ENCODE measurements at places on chromosomes 13 and 19. TPM values are rescaled to one million over a fixed set of nuclear protein-coding genes. Genes with fewer than 3 reads are reported as not detected.

The FBXO17 gene
- 23.3 TPM for total RNA-seq

The LYPD5 gene
- total RNA-seq, result 1.0 TPM

The CD33 gene
- 3.1 TPM for total RNA-seq

The KLK1 gene
- not detected for total RNA-seq

The SLC10A2 gene
- total RNA-seq, result not detected

The ZNF460 gene
- 61.4 TPM for total RNA-seq

The ZNF284 gene
- total RNA-seq, result 1.7 TPM

The PTBP1 gene
- 456 TPM for total RNA-seq

The SIGLEC10 gene
- total RNA-seq, result not detected

The CEACAM3 gene
- total RNA-seq, result not detected

The FGF22 gene
- total RNA-seq, result 0.91 TPM

The OR7A5 gene
- total RNA-seq, result not detected

The TMEM150B gene
- not detected for total RNA-seq

The CALR3 gene
- total RNA-seq, result 0.23 TPM

The KCNJ14 gene
- total RNA-seq, result 2.1 TPM

The LRRC25 gene
- 0.15 TPM for total RNA-seq

The TPGS1 gene
- total RNA-seq, result 51.0 TPM

The ZNF471 gene
- 1.5 TPM for total RNA-seq

The SPHK2 gene
- total RNA-seq, result 16.5 TPM

The PNMA8B gene
- 0.04 TPM for total RNA-seq

The ZNF763 gene
- total RNA-seq, result 0.42 TPM

The TINCR gene
- total RNA-seq, result 0.24 TPM

The VSTM1 gene
- 1.0 TPM for total RNA-seq

The CEBPA gene
- total RNA-seq, result 1.1 TPM

The ZNF492 gene
- total RNA-seq, result 4.8 TPM

The PNMA8A gene
- total RNA-seq, result 27.8 TPM

The NLRP13 gene
- total RNA-seq, result not detected

The ZNF649 gene
- 4.4 TPM for total RNA-seq

The CBLC gene
- not detected for total RNA-seq

The ZNF180 gene
- total RNA-seq, result 10.4 TPM

The ATP8B3 gene
- total RNA-seq, result 1.5 TPM

The RNF113B gene
- total RNA-seq, result 0.23 TPM

The ZNF729 gene
- 0.21 TPM for total RNA-seq

The PLPPR3 gene
- 0.03 TPM for total RNA-seq

The FBXO46 gene
- 31.5 TPM for total RNA-seq

The ETV2 gene
- total RNA-seq, result 1.1 TPM

The TMEM205 gene
- total RNA-seq, result 98.7 TPM

The ZNF90 gene
- 8.6 TPM for total RNA-seq

The RNF225 gene
- 1.4 TPM for total RNA-seq

The ZNF525 gene
- 5.3 TPM for total RNA-seq

The ZNF793 gene
- total RNA-seq, result 1.7 TPM

The RASGRP4 gene
- not detected for total RNA-seq

The WDR87 gene
- total RNA-seq, result not detected

The LILRB3 gene
- not detected for total RNA-seq

The GARIN5A gene
- 0.15 TPM for total RNA-seq

The ATP7B gene
- 1.6 TPM for total RNA-seq

The APOC1 gene
- total RNA-seq, result 11.1 TPM

The NAPSA gene
- not detected for total RNA-seq

The ATP5F1D gene
- total RNA-seq, result 58.3 TPM

The FOXA3 gene
- total RNA-seq, result not detected
